T-helper 17 cell (primary cell): ENCODE measurements at places on chromosomes 7 and 10.

GRCh38 chr10:101140084-101140949 lies 9.2 kb downstream of the TLX1 start:
- DNase-seq: no peak

GRCh38 chr7:70630440-70630817 lies 501.5 kb upstream of the GALNT17 start:
- no peak for DNase-seq

GRCh38 chr10:119026301-119027110 lies 3.0 kb upstream of the NANOS1 start:
- DNase-seq: no peak

DNA sequence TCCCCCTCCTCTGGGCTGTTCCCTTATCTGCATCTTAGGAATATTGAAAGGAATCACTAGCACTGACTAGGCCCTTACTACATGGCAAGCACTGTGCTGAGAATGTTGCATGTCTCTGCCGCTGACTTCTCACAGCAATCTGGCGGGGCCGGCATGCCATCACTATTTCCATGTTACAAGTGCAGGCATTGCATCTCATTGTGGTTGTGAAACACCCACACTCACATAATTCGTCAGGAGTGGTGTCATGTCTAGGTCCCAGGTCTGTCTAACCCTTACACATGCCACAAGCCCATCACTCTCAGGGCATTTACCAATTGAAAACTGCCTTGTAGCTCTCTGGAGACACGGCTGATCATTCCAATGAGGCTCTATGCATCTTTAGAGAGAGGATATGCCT lies 8.5 kb upstream of the IL2RA start:
- no peak for DNase-seq

DNA sequence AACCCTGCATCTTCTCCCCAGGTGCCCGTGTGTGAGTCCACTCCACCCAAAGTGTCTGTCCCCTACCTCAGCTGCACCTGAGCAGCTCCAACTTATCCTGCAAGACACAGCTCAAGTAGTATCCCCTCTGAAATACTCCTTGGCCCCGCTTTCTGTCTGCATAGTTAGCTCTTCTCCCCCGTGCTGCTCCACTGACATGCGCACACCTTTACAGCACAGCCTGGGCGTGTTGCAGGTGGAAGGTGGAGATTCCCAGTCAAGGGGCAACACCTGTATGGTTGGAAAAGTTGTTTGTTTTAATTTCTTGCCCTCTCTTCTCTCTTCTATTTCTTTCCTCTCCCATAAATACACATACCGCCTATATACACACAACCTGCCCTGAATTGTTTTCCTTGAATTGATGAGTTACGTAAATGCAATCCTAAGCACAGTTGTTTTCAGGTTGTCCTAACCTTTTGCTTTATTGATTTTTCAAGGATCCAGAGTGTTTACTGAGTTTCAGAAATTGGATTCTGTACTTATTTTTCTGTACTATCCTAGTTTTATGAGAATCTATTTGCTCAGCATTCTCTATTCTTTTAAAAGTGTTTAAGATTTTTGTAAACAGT lies 14.9 kb downstream of the MET start:
- DNase-seq: no peak

DNA sequence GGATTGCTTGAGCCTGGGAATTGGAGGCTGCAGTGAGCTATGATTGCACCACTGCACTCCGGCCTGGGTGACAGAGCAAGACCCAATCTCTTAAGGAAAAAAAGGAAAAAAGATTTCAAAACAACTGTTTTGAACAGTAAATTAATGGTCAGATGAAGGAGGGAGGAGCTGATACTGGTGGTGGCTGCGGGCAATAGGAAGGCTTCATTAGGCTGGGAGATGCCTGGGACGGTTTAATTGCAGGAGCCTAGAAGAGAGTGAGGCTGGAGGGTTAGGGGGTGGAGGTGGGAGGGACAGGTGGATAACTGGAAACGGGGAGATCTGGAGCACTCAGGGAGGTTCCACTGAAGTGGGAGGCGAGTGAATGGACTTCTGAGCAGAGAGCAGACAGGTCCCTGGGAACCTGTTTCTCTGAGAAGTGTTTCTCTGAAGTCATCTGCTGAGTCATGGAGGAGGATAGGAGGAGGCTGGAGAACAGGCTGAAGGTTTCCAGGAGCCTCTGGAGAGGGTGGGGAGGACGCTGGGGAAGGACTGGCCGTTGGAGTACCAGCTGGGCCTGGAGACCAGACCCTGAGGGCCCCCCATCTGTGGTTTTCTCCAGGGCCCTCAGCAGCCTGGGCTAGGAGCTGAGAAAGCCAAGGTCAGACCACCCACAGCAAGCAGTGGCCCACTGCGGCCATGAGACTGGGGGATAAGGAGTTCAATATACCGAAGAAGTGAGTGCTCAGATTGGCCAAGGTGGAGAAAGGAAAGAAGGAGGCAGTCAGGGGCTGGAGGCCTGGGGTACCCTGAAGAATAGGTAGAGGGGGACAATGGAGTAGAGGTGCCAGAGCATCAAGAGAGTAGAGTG lies 14.4 kb upstream of the YWHAG start:
- DNase-seq: no peak
